ENCODE measurements at places on chromosomes 4 and X.

- DNase-seq: no peak
These were observed 675.3 kb upstream of the CT83 start for GRCh38 chrX:117138070-117138469.

GRCh38 chrX:124216396-124217115 lies 115.9 kb upstream of the TEX13D start:
- no peak for DNase-seq

- no peak for DNase-seq
These were observed 79.0 kb downstream of the DIAPH2 start for GRCh38 chrX:96763608-96764007.

DNA sequence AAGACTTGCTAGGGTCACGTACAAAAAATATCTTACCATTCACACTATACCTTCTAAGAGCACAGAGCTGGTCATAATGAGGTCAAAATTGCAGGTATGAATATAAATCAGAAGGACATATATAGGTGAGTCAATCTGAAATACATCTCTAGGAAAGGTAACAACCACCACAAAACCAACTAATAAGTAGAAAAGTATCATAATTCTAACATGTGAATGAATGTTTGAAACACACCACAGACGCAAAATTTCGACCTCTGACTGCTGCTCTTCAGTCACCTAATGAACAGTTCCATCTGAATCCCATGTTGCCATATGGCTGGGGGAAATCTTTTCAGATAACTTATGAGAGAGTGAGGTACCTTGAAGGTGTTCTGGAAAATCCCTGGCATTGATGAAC lies 22.1 kb downstream of the STAP1 start:
- no peak for DNase-seq

Measured in GM13976 (cell line).